ENCODE measurements at places on chromosomes 13 and 19.

DNA sequence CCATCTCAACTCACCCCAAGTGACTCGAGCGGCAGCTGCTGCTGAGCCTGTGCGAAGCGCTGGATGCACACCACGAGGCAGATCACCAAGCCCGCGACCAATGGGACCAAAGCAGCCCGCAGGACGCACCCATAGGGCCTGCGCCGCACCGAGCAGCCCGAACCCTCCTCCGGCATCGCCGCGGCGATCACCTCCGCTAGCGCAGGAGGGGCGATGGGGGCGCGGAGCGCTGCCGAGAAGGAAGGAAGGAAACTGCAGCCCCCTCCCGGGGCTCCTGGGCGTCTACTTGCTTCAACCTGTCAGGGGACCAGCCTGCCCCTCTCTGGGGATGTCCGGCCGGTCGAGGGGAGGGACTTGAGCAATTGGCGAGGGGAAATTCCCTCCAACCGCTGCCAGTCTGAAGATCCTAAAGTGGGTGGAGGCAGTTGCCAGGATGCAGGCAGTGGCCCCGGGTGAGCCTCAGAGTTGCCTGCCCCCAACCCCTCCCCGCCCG, at the start of gene CD70:
Gene CD70 (minus strand): TSS at position 324 of the 493 bp plus-strand sequence. CDS start 148 bp downstream, at position 176.
- peak; percentile 36 for DNase-seq

DNA sequence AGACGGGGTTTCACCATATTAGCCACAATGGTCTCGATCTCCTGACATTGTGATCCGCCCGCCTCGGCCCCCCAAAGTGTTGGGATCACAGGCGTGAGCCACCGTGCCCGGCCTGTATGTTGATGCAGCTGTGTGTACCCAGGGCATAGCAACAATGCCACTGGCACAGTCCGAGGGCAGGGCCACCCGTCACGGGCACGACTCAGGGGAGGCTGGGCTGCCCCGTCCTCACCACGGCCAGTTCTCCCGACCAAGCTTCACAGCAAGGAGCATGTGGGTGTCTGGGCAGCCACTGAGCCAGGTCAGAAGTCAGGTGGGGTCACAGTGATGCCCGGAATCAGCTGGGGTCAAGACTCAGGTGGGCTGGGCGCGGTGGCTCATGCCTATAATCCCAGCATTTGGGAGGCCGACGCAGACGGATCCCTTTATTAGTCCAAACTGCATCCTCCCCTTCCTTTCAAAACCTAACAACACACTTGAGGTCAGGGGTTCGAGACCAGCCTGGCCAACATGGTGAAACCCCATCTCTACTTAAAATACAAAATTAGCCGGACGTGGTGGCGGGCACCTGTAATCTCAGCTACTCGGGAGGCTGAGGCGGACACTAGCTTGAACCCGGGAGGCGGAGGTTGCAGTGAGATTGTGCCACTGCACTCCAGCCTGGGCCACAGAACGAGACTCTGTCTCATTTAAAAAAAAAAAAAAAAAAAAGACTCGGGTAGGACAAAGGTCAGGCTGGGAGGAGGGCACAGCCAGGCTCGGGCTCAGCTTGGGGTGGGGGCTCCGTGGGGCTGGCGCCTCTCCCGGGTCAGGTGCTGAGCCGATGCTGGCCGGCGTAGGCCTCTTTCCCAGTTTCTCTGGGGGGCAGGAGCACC, 1.2 kb upstream of the CDC34 start:
- no peak for DNase-seq

DNA sequence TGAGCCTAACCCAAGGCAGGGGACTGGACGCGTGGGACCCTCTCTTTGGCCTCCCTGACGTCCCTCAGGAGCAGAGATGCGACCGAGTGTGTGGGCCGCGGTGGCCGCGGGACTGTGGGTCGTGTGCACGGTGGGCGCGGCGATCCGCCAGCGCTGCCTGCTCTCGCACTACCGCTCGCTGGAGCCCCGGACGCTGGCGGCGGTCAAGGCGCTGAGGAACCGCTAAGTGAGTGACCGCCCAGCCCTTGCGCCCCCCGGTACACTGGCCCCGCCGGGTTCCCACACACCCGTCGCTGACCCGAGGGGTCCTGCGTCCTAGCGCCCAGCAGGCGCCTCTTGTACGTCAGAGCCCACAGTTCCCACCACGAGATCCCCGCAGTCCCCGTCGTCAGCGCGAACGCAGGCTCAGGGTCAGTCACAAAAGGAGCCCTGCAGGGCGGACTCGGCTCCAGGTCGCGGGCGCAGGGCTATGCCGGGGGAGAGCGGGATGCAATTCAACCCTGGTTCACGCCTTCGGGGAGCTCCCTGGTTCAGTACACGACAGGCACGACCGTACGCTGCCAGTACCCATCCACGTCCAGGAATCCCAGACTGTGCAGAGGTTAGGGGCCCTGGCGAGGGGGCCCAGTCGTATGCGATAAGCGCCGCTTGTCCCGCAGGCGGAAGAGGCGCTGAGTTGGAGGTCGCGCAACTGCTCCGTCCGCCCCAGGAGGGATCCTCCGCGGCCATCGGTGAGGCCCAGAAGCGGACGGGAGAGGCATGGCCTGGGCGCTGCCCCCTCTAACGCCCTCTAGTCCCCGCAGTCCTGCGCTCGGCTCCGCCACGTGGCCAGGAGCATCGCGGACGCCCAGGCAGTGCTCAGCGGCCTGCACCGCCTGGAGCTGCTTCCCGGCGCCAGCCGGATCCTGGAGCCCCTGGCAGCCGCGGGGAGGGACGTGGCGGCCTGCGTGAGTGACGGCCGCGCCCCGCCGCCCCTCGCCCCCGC, 3.6 kb upstream of the IFNL2 start:
- DNase-seq = no peak

DNA sequence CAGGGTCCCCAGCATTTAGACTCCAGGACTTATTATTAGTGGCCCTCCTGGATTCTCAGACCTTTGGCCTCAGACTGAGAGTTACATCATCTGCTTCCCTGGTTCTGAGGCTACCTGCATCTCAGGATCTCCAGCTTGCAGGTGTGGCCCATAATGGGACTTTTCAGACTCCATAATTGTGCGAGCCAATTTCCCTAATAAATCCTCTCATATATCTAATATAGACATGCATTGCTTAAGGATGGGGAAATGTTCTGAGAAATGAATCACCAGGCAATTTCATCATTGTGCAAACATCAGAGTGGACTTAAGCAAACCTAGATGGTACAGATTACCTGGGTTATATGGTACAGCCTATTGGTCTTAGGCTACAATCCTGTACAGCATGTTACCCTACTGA, 116.5 kb upstream of the FBXL3 start:
- no peak for DNase-seq

All from CD4-positive, CD25-positive, alpha-beta regulatory T cell (primary cell).